T-helper 2 cell (primary cell): ENCODE measurements at places on chromosomes 12 and 14.
A peak's percentile ranks its signal among the peaks of the same experiment; 100 is the strongest.

DNA sequence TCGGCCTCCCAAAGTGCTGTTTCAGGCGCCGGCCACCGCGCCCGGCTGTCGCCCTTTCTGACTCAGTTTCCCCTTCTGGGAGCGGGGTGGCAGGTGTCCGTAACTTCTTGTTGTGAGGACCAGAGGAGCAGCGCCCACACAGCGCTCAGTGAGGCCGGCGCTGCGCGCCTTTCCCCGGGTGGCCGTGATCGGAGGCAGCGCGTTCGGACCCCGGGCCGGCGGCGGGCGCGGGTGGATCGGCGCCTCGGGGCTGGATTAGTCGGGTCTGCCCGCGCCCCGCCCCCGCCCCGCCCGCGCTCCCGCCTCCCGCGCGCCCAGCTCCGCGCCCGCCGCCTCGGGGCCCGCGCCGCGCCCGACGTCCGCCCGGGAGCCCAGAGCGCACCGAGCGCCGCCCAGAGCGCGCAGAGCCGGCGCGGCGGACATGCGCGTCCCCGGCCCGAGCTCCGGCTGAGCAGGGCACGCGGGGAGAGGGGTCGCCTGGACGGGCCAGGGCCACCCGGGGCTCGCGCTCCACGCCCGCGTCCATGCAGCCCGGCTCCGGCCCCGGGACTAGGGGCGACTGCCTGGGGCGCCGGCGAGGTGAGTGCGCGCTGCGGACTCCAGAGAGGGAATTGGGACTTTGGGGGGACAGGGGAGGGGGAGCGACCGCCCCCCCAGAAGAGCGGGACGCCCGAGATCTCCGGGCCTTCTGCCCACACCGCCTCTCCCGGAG is 50.6 kb downstream of the LRCOL1 start:
- DNase-seq, result no peak

DNA sequence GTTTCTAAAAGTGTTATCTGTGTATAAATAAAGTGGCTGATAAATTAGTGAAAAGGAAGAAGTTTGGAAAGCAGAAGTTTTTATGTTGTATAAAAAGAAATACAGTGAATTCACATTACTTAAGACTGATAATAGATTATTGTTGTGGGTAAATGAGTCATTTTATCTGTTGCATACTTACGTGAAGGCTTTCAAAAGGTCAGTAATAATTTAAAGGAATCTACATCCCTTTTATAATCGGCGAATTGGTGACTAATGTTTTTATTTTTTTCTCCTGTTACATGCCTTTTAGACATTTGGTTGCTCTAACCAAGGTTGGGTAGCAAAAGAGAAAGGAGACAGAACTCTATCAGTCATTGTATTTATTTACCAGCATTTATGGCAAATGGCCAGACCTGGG is 155.9 kb downstream of the SLC41A2 start:
- DNase-seq, result no peak

GRCh38 chr12:77104286-77104685 is 38.9 kb upstream of the E2F7 start:
- DNase-seq, result no peak

GRCh38 chr12:93638954-93639353 is 38.2 kb upstream of the CRADD start:
- no peak for DNase-seq

DNA sequence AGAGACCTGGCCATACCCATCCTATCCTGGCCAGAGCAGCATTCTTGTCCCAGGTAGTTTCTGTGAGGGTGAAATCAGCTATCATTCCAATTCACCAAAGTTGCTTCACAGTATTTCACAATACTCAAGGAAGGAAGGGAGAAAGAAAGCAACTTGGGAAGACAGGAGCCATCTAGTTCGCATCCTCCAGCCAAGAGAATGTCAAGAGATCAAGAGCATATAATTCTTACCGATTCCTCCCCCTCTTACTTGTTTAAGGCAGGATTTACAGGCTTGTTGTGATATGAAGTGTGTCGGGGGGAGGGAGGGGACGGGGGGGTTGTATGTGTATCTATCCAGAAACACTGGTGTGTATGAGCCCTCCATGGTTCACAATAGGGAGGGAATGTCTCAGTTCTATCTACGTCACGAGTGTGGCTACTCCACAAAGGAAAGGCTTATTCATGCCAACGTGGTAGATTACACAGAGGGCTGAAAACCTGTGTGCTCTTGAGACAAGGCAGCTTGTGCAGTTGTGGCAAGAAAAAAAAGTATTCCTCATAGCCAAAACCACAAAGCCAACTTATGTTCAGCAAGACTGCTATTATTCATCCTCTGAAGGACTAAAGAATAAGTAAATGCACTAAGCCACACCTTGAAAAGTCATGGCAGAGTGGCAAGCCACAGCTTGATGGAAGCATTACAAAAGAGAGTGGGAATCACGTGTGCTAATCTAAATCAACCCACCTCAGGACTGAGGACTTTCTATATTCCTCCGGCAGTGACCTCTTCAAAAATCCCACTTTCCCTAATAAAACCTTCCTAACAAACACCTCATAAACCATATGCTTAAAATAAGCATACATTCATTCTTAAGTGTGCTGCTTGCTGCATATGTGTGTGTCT is 35.0 kb downstream of the CORO1C start:
- no peak for DNase-seq

GRCh38 chr14:22613106-22613695 is 15.1 kb downstream of the ABHD4 start:
- no peak for DNase-seq

GRCh38 chr14:98249057-98249456 is 1022.9 kb downstream of the BCL11B start:
- no peak for DNase-seq

DNA sequence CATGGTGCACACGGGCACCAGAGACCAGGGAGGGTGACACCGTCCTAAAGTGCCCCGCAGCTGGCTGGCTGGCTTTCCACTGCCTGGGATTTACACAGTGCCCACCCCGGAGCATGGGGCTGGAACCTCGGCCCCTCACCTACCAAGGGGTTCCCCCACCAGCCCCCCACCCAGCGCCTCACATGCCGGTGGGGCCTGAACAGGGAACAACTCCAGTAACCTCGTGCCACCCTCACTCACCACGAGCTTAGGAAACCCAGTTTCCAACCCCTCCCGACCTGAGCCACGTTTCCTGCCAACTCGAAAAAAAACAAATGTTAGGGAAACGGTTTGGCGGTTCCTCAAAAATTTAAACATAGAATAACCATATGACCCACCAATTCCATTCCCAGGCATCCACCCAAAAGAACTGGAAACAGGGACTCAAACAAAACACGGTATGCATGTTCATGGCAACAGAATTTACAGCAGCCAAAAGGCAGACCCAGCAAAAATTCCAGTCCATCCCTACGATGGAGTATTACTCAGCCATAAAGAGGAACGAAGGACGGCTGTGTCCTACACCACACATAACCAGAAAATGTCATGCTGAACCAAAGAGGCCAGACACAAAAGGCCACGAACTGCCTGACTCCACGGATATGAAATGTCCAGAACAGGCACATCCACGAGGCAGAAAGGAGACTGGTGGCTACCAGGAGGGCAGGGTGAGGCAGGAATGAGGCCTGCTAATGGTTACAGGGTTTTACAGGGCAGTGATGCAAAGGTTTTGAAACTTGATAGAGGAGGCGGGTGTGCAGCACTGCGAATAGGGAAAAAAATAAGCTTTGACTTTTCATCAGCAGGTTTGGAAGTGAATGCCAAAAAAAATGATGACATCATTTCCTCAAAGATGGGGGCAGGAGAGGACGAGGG is 68.9 kb downstream of the NCOR2 start:
- no peak for DNase-seq

GRCh38 chr12:57754411-57755193 is at the start of gene MARCHF9:
Gene MARCHF9, plus strand, starts transcription at chr12:57755103. Its CDS starts 426 bp downstream, at chr12:57755529.
- DNase-seq, result peak; percentile 78

- no peak for DNase-seq
Measured at GRCh38 chr12:58067610-58068387, 126.4 kb downstream of the ATP23 start.

DNA sequence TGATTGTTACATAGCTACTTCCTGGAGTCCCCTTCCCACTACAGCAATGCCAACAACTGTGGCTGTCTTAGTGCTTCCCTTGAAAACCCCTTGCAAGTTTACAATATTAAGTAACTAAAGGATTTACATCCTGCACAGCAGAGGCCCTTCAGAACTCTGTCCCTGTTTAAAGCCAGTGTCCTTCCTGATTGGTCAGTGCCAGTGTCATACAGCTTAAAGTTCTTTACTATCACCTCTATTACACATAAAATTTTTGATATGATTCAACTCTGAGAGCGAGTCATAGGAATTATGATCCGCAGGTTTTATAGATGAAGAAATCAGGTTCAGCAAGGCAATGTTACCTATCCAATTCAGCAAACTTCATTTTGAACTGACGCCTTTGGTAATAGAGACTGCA is 91.4 kb upstream of the ALX1 start:
- no peak for DNase-seq

GRCh38 chr12:104583301-104583700 is 126.6 kb downstream of the CHST11 start:
- DNase-seq, result no peak

DNA sequence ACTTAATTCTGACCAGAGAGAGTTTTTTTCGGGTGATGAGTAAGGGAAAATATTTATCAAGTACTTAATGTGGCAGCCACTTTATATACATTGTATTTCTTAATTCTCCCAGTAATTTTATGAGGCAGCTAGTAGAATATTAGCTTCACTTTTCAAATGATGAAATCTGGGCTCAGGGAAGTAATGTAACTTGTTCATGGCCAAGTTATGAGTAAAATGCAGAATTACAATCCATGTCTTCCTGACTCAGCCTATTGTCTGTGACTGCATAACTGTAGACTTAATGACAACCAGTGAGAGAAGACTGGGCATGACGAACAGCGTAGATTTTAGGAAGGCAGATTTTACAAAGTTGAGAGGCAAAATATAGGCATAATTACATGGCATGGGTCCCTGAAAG is 106.7 kb upstream of the MIS18BP1 start:
- DNase-seq, result no peak

DNA sequence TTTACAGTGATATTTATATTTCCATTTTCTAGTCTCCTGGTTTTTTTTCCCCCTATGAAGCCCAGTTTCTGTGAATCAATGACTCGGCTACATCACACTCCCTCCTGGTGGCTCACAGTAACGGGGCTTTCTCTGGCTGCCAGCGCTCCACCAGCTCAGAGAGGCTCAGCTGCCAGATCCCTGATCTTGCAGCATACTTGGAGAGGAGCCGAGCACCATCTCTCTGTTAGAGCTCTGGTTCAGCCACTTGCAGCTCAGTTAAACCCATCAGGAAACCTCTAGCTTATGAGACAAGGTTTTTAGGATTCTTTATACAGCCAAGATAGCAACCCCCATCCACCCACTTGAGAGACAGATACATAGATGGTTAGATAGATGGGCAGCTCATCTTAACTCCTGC is 74.6 kb downstream of the CIT start:
- DNase-seq, result no peak

DNA sequence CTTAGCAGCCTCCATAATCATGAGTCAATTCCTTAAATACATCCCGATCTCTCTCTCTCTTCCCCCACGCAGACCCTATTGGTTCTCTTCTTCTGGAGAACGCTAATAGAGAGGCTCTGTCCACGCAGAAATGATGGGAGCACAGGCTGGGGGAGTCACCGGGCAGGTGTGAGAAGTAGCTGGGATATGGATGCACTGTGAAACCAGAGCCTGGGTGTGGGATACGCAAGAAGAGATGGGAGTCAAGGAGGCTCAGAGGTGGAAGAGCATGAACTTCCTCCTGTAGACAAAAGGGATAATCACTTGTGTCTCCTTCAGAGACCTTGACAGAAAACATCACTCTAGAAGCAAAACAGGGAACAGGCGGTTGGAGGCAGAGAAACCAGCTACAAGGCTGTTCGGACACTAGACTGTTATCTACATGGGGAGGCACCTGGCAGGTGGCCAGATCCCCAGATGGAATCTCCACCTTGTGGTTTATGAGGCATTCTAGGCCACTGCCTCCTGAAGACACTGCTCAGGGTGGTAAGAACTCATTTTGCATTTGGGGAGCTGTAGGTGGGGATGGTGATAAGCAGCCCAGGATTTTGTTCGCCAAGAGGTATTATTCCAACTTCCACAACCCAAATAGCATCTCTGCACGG is 7.2 kb upstream of the SELPLG start:
- DNase-seq, result no peak
